ENCODE measurements at places on chromosomes 2 and 18.
A peak's percentile ranks its signal among the peaks of the same experiment; 100 is the strongest.

- DNase-seq: no peak
Observed at GRCh38 chr2:238791354-238791753, 56.5 kb upstream of the TWIST2 start.

DNA sequence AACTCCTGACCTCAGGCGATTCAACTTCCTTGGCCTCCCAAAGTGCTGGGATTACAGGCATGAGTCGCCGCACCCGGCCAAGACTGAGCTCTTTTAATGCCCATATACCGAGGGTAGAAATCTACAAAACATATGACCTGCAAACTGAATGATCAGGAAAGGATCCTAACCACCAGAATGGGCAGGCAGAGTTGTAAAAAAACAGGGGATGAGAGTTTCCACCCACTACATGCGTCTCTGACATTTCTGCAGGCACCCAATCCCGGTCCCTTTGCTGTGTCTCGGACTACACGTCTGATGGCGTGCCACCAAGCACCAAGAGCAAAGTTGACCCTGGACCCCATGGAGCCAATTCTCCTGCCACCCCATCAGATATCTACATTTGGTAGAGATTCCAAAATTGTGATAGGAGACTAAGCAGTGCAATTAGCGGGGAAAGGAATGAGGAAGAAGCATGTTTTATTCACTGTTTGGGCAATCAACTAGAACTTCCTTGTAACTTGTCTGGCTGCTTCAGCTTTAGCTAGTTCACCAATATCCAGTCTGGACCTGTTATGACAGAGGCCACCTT lies 74.1 kb downstream of the ATP8B1 start:
- DNase-seq: peak; percentile 64

DNA sequence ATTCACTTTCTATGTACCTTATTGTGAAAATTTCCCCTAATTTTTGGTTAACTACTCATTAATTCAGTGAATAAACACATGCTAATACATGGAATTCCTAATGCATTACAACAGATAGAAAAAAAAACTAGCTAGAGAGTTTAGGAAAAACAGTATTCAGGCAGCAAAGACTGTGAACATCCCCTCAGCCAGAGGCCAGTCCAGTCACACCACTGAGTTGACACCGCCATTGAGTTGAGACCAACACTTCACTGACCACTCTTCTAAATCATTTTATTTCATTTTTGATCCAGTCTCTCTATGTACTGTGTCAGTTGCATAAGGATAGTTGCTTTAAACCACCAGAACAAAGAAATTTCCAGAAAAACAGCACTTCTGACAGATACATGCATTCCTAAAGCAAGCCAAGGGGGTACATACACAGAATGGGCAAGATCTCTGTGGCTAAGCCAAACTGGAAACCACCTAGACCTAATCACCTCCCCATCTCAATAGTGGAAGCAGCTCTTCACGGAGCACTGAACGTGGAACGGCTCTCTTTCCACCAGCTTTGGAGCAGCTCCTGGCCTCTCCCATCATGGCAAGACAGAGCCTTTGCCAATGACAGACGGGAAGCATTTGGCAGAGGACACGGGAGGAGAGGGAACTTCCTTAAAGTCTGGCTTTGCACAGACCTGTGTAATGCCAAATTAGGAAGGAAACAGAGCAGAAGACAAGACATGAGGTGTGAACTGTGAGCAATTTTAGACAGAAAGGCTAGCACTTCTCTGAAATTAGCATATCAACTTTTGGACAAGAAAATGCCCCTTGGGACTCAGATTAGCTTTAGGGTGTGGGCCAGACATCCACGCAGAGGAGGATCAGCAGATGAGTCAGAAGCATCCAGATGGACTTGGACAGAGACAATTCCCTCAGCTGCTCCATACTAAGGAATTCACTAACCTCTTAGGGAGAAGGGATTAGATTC lies 36.4 kb downstream of the CACNB4 start:
- no peak for DNase-seq

- no peak for DNase-seq
Observed at GRCh38 chr2:171529914-171530313, 7.6 kb downstream of the CYBRD1 start.

DNA sequence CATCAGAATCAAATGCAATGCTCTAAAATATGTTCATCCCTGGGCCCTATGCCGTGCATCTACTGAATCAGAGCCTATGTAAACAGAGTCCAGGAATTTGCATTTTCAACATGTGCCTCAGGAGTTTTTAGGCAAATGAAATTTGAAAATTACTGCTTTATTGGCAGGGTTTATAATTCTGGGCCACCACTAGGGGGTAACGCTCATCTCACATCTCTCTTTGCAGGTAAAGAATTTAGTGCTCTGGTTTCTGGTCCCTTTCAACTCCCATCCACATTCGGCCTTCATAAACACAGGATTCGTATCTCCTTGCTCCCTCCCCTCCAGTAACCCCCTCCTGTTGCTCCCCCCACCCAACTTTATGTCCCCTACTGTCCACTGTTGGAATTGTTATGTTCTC lies 49.3 kb downstream of the LYPD6B start:
- no peak for DNase-seq

GRCh38 chr2:31729442-31730092 lies 148.8 kb upstream of the SRD5A2 start:
- peak; percentile 2 for DNase-seq

DNA sequence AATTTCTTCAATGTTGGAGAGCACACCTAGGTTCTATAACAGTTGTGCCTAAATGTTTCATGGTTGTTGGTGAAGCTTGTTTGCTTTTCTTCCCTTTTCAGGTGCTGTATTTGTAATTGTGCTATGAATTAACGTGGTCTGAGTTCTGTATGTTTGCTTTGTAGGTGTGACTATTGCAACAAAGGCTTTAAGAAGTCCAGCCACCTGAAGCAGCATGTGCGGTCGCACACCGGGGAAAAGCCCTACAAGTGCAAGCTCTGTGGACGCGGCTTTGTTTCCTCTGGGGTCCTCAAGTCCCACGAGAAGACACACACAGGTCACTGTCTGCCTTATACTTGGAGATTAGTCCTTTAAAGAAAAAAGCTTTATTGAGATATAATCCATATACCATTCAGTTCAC lies 91.2 kb downstream of the ZNF236 start:
- no peak for DNase-seq

GRCh38 chr2:224252631-224253030 lies 149.3 kb downstream of the FAM124B start:
- DNase-seq: no peak

- DNase-seq: no peak
Observed at GRCh38 chr2:151049746-151050145, 211.9 kb downstream of the RBM43 start.

- no peak for DNase-seq
Observed at GRCh38 chr2:113166187-113166645, 7.6 kb upstream of the PSD4 start.

DNA sequence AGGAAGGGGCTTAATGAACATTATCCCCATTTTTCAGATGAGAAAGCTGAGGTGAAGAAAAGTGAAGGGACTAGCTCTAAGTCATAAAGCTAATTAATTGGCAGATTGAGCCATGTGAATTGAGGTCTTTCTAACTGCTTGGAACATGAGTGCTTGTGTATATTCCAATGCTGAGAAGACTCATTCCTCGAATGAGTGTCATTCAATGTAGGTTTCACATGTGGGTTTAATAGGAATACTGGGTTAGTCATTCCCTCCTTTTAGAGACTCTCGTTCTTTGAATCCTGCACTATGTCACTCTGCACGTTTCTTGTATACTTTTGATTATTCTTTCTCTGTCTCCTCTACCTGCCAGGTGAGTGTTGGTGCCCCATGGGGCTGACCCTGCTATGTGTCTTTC lies 218.2 kb downstream of the HRH4 start:
- DNase-seq: no peak

DNA sequence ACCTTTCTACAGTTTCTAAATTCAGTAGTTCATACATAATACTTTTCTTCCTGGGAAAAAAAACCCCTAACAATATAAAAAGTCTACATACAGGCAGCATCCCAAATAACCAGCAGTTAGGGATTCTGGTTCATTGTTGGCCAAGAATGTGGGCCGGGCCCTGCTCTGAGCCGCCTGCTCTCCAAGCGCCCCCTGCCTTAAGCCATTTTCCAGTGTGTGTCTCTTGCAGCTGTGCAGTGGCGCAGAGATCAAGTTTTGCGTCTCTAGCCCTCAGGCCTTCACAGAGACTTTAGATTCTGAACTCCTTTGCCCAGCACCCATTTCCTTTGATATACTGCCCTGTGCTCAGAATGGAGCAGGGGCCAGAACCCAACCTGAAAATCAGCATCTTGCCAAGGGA lies 32.9 kb downstream of the RMC1 start:
- DNase-seq: no peak

GRCh38 chr2:159366538-159366937 lies 80.0 kb upstream of the WDSUB1 start:
- DNase-seq: no peak

DNA sequence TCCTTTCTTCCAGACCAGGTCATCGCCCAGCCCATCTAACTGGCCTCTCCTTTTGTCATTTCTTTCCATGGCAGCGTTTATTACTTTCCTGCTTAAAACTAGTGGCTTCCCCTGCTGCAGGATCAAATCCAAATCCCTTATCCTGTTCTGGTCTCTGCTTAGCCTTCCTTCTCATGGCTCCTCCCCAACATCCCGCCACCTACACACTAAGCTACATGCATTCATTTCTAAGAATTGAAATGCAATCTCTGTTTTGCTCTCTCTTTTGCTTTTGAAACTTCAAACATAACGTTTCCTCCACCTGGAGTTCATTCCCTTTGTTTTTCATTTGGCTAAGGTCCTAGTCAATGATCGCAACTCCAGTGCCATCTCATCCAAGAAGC lies 18.0 kb upstream of the DPP4 start:
- DNase-seq: no peak

- peak; percentile 45 for DNase-seq
Observed at GRCh38 chr2:102435741-102436140, 12.8 kb downstream of the IL18RAP start.

DNA sequence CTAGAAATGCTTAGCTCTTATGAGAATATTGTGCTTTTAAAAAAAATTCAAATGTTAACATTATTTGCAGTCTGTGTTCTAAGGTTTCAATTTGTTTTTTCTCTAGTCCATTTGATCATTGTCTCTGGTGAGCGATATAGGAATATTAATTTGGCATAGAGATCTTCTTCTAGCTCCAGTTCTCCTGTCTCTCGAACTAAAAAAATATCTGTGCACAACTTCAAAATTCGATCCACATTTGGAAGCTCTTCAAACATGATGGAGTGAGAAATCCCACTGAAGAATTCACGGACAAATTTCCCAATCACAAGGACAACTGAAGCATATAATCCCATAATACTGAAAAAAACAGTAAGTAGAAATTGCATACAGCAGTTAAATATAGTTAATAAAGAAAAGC lies 145.6 kb downstream of the NAPG start:
- DNase-seq: no peak

DNA sequence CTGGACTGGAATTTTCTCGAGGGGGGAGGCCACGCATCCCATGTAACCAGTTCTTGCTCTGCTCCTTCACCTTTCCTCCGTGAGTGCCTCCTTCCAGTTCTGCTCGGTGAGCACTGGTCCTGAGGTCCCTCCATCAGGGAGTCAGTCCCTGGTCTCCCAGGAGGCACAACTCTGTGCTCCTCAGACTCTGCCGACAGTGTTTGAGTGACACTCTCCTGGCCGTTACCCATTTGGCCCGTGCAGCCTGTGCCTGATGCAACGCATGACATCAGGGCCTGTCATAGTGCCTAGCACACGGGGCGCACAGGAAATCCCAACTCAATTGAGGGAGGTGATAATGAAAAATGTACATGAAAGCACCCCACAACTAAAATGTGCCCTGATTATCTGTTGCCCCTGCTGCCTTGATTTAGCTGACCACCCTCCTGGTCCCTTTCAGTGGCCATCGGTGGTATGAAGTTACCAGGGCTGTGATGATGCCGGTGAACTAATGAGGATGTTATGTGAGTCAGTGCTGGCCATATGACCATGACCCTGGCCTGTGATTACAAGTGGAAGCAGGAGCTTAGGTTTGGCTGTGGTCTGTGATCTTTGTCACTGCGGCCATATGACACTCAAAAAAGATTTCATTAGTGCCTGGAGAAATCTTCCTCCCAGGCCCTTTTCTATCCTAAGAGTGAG lies 144.6 kb downstream of the TDRD15 start:
- DNase-seq: peak; percentile 53

DNA sequence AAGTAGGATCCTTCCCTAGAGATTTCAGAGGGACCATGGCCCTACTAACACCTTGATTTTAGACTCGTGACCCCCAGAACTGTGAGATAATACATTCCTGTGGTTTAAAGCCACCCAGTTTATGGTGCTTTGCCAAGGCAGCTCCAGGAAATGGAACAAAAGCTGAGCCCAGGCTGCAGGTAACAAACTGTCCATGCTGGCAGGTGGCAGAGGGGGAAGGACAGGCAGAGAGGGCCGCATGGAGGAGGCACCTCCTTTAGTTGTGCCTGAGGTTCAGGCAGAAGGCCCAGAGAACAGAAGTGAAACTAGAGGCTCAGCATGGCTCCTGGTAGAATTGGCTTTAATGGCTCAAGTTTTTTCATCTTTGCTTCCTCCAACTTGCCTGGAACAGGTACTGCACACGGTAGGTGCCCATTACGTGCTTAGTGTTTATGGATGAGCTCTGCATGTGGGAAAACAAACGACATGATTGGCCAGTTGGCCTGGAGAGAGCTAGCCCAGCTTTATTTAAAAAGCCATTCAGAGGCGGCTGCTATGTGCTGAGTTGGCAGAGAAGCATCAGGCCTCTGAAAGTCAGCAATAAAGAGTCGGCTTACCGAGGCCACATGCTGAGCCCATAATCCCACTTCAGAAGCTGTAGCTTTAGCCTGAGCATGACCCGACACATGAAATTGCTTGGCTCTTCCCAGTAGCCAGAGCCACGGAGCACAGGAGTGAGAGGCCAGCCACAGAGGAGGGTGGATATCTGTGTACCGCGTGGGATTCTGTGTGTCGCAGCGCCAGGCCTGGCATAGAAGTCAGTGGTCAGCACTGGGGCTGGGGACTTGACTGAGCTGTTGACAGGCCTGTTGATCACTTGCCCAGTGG lies 36.5 kb downstream of the HS1BP3 start:
- DNase-seq: no peak

- no peak for DNase-seq
Observed at GRCh38 chr2:133836691-133837345, 268.6 kb upstream of the NCKAP5 start.

DNA sequence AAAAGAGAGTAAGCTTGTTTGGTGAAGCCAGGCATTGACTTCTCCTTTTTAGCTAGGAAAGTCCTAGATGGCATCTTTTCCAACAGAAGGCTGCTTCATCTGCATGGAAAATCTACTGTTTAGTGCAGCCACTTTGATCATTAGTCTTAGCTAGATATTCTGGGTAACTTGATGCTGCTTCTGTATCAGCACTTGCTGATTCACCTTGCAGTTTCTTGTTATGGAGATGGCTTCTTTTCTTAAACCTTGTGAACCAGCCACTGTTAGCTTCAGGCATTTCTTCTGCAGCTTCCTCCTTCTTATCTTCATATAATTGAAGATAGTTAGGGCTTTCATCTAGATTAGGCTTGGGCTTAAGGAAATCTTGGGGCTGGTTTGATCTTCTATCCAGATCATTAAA lies 639.7 kb downstream of the TDRD15 start:
- no peak for DNase-seq

DNA sequence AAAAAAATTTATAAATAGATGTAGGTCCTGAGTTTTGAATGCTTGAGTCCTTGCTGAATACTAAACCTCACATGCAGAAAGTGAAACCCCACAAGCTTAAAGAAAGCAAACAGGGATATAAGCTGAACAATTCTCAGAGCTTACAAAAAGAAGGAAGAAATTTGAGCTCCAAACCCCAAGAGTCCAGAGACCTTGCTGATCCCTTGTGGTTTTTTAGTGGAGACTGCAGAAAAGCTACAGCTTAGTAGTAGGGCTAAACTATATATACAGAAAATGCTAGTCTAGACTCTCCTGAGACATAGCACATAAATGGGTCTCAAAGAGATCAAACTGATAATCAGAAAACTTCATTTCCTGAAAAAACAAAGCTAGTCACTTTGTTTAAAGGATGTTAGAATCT lies 1548.1 kb upstream of the ZEB2 start:
- DNase-seq: no peak

All from suppressor macrophage treated with lipopolysaccharide for 4 hours (primary cell).